ENCODE measurements at places on chromosomes 12 and 14.

- DNase-seq = no peak
Observed at GRCh38 chr12:72278894-72279293, 6.7 kb downstream of the TRHDE start.

DNA sequence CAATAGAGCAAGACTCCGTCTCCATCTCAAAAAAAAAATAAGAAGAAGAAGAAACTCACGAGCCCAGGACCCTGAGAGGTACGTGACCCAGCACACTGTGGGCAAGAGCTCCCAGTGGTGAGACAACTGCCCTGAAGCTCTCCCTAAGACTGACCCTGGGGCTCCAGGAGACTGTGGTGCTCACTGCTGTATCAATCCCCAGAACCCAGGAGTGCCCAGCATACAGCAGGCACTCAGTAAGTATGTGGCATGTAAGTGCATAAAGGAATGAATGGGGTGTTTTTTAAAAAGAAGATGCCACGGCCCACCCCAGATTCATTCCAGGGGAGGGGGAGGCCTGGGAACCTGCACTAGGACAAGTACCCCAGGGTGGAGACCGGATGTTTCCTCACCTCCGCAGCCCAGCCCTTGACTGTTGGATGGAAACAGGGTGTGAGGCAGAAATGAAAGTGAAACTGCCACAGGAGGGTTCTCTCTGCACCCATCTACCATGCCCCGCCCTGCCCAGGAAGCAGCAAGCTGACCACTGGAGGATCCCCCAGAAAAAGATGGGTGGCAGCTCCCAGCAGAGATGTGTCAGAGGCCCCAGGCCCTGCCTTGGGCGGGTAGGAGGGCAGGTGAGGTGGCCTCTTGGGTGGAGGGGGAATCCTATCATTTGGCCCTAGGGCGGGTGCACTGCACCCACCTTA lies 12.2 kb downstream of the ITPK1 start:
- DNase-seq = no peak

GRCh38 chr12:32612658-32613614 lies 66.2 kb upstream of the DNM1L start:
- no peak for DNase-seq

GRCh38 chr14:38882533-38882932 lies 220.5 kb downstream of the SEC23A start:
- DNase-seq = no peak

GRCh38 chr12:105464406-105464805 lies 133.9 kb downstream of the C12orf75 start:
- DNase-seq = no peak

GRCh38 chr12:104042580-104042979 lies 7.4 kb downstream of the GLT8D2 start:
- no peak for DNase-seq

GRCh38 chr14:82796086-82796485 lies 1262.4 kb upstream of the SEL1L start:
- no peak for DNase-seq

DNA sequence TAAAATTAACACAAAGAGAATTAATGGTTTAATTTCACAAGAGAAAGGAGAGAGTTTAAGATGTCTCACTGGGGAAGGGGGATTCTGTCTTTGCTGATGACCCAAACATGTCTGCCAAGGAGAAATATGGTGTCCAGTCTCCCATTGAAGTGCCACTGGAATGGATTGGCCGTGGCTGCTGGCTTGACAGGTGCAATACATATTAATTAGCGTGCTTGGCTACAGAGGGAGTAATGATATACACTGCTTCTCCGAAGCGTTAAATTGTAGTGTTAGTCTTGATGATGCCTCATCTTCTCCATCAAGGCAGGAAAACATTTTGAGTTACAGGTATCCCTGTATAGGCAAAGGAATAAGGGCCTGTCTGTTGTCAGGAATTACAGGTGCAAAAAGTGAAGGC lies 393.4 kb upstream of the TMPO start:
- no peak for DNase-seq

GRCh38 chr12:2058837-2059236 lies 6.0 kb downstream of the CACNA1C start:
- DNase-seq = no peak

DNA sequence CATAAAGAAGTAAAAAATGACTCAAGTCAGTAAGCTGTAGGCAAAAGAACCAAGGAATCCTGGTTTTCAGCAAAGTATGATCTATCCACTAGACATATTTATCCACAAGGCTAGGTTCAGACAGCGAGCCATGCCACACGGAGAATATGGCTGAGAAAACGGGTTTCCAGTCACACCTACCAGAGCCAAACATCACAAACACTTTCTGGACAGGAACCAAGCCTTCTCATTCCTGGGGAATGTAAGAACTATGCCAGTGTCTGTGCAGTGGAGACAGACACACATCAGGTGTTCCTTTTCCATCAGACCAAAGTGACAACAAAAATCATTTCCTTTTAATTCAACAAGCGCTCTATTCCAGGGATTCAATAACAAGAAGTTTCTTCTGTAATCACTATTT lies 41.1 kb downstream of the AREL1 start:
- DNase-seq = no peak

GRCh38 chr14:57686304-57686703 lies 179.6 kb downstream of the SLC35F4 start:
- DNase-seq = no peak

- peak; percentile 40 for DNase-seq
Observed at GRCh38 chr12:1529862-1530591, 64.4 kb downstream of the FBXL14 start.

GRCh38 chr12:122160761-122161160 lies 13.3 kb downstream of the IL31 start:
- DNase-seq = no peak

DNA sequence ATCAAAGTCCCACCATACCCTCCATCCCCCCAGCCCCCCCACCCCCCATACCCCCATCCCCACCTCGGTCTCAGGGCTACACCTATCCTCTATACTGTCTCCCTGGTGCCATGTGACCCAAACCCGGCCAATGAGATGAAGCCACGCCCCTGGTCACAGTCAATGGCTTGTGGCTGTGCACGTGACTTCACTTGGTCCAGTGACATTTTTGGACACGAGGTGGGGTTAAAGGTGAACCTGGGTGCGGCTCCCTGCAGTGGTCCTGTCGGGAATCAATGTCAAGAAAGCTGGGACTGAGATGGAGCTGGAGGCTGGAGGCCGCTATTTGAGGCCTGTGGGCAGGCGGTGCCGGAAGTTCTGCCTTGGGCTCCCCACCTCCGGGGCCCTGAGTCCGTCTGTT lies 100.7 kb upstream of the MAP1LC3B2 start:
- DNase-seq = no peak

GRCh38 chr14:34460841-34461240 lies 1.2 kb downstream of the SPTSSA start:
- DNase-seq = no peak

DNA sequence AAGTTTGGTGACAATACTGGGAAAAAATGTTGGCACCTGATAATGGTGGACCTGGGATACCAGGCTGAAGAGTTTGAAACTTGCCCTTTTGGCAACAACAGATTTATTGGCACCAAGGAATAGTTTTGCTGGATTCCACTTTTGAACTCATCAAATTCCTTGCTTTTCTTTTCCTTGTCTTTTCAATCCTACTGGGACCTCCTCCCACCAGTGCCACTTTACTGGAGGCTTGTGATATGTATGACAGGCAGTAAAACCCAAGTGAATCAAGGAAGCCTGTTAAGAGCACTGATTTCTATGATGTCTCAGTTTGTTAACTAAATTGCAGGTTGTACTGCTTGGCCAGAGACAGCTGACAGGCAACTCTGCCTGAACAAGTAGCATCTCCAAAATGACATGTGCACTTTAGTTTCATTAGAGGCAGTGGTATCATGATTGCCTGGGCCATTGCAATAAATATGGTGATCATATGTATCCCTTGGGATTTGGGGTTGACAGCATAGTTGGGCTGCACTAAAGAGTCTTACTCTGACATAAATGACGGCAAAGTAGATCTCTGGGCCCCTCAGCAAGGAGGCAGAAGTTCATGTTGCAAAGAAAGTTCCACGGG lies 565.4 kb downstream of the DIO2 start:
- DNase-seq = no peak

GRCh38 chr14:95253039-95253630 lies 66.6 kb downstream of the CLMN start:
- no peak for DNase-seq

DNA sequence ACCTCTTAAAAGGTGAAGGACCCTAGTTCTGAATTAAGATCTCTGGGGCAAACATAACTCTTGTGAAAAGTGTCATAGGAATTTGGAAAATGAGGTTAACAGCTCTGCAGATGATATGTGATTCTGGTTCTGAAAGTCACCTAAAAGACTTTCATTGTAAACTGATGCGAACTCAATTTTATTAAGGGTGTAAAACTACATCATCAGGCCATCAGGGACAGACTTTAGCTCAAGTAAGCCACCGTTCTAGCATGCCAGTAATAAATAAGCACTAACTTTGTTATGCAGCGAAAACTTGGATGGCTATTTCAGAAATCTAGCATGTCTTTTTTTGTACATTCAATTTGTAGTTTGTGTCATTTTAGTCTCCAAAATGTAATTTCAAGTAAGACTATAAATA lies 61.6 kb downstream of the R3HDM2 start:
- DNase-seq = no peak

GRCh38 chr12:92312463-92312964 lies 166.9 kb upstream of the BTG1 start:
- DNase-seq = no peak

DNA sequence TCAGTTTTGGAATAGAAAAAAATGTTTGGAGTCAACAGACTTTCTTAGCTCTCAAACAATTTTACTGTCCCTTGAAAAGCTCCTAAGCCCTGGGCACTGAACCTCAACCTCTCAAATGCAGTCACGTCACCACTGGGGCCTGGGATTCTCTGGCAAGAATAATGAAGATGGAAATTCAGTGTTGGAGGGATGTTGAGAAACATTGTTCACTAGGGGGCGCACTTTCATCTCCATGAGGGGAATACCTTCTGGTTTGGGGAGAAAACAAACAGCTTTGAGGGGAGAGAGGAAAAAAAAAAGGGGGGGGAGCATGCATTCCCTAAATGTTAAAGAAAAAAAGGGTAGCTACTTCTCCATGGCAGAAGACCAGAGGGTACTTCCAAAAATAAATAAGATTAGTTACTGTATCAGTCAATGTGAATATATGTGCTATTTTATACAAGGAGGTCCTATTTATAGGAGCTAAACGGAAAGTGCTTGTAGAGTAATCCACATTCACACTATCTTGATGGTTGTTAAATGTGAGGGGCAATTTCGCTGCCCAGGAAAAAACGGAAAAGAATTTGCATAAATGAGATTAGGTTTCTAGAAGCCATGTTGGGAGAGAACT lies 5.8 kb upstream of the TBPL2 start:
- peak; percentile 70 for DNase-seq

DNA sequence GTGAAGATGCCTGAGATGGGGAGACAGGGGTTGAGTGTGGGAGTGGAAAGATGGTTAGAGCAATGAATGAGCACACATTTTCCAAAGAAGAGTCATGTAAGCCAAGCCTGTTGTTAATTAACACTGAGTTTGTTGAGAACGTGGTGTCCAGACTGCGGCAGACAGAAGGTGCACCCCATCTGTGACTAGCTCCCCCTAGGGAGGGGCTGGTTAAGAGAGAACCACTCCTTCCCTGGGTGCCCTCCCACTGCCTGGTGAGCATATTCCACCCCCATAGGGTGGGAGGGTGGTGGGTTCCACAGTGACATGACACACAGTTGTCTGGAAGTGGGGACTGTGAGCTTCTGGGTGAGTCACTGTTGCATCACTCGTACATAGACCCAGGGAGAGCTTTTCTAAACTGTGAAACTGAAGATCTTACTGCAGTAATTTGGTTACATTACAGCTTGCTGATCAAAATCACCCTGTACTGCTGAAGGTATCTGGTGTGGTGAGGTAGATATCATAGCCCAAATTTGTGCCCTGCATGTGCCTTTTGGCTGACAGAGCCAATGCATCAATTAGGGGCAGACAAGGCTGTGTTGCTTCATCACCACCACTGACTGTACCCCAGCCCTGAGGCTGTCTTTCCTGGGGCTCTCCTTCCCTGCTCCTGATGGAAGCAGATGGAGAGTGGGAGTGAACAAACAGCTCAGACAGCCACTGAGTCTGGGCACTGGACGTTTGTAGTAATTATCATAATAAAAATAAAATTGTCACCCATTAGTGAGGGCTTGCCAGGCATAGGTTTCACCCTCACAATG lies 150.9 kb downstream of the EMP1 start:
- no peak for DNase-seq

DNA sequence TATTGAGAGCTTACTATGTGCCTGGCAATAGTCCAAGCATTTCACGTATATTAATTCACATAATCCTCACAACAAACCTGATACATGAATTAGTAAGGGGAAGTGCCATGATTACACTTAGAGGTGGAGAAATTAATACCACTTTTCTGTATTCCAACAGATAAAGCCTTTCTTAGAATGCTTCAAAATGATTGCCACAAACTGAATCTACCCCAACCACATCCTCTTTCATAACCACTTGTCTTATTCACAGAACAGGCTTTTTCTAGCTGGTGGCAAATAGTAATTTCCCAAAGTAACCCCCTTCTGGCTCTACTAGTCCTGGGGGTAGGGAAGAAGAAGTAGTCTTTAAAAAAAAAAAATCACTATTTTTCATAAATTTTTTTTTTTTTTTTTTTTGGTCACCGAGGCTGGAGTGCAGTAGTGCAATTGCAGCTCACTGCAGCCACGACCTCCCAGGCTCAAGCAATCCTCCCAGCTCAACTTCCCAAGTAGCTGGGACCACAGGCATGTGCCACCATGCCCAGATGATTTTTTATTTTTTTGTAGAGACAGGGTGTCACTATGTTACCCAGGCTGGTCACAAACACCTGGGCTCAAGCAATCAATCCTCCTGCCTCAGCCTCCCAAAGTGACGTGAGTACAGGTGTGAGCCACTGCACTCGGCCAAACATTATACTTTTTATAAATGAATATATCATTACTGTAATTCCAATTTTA lies 59.0 kb upstream of the ARID2 start:
- DNase-seq = no peak

- no peak for DNase-seq
Observed at GRCh38 chr12:72631926-72632685, 359.9 kb downstream of the TRHDE start.

DNA sequence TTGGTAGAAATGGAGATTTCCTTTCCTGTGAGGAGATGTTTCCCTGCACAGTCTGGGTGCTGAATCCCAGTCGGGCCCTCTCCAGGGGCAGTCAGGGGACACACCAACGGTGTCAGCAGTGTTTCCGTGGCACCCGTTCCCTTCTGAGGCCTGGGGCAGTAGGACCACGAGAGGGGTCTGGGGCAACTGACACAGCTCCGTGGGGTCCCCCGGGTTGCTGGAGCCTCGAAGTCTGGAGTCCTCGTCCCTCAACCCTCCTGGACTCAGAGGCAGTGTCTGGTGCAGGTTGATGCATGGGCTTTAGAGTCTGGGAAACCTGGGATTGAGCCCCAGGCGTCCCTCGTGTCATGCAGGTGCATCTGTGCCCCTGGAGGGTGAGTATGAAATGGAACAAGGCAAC lies 327.3 kb downstream of the ADGRD1 start:
- DNase-seq = no peak

- no peak for DNase-seq
Observed at GRCh38 chr12:11641522-11641921, 8.0 kb upstream of the ETV6 start.

DNA sequence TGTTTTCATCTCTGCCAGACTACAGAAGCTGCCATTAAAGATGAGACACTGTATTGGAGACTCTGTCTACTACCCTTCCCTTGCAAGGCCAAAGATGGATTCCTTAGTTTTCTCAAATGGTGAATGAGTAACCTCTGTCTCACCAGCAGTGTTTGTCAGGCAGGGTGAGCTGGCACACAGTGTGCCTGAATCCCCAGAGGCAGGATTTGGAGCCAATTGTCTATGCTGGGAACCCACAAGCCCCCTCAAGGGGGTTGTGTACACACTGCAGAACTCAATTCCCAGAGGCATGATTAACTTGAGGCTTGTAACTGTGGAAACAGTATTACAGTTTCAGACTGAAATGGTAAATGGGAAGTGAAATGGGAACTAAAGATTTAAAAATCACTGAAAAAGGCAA lies 136.8 kb upstream of the PTPRB start:
- no peak for DNase-seq

All from endothelial cell (in vitro differentiated cells).